ENCODE measurements at places on chromosomes 7 and 10.

DNA sequence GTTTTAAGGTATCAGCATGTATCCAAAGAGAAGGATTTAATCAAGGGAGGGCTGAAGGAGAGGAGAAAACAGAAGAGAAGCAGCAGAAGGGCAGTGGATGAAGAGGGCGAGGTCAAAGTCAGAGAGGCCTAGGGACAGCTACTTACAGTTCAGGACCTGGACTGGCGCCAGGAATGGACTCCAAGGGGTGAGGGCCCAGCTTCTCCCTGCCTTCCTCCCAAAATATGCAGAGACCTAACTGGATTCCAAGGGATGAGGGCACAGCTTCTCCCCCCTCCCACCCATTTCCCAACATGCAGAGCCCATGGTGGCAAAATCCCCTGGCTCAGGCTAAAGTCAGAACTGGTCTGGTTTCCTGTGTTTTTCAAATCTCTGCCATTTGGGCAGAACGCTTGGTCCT, 3.4 kb upstream of the TCF7L2 start:
- no peak for DNase-seq

DNA sequence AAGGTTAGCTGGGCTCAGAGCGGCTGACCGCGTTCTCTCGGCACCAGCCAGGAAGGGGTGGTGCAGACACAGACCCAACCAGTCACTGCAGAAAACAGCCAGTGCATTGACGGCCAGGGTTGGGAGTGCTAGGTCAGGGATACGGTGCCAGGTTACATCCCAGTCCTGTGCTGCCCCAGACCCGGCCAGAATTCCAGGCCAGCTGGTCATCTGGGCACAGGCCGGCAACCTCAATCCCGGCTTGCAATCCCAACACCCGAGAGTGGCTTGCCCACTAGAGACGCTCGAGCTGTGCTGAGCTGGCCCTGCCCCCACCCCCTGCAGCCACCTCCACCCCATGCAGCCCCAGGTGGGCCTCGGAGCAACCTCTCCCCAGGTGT, 3.8 kb downstream of the PRAP1 start:
- DNase-seq: no peak

- DNase-seq: no peak
Measured at GRCh38 chr10:48659790-48660189, 24.9 kb upstream of the WDFY4 start.

GRCh38 chr7:29562307-29562706, 1.3 kb upstream of the PRR15 start:
- no peak for DNase-seq

- no peak for DNase-seq
Measured at GRCh38 chr7:69808391-69808790, 210.1 kb downstream of the AUTS2 start.

- DNase-seq: peak; percentile 42
Measured at GRCh38 chr7:100556541-100556940, 17.2 kb downstream of the SAP25 start.
